ENCODE measurements at places on chromosomes 1 and 21.

- DNase-seq, result no peak
Observed at GRCh38 chr21:30689822-30690221, 28.8 kb downstream of the KRTAP21-3 start.

- no peak for DNase-seq
Observed at GRCh38 chr1:5563861-5564577, 428.2 kb downstream of the NPHP4 start.

DNA sequence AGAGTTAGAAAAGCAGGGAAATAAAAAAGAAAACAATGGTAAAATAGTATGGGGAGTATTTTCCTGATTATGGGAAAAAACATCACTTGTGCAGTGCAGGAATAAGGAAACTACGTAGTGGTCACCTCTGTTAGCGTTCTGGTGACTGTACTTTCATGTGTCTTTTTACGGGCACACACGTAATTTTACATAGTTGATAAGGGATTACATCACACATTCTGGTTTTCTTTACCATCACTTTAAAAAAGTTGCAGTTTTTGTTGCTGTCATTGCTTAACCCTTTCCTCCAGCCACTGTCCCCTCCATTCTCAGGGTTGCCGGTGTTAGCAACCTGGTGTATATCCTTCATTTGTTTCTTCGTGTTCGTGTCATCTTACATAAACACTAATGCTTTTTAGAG is 35.1 kb downstream of the CNIH3 start:
- no peak for DNase-seq

GRCh38 chr21:30271156-30271555 is 11.6 kb downstream of the KRTAP24-1 start:
- no peak for DNase-seq

DNA sequence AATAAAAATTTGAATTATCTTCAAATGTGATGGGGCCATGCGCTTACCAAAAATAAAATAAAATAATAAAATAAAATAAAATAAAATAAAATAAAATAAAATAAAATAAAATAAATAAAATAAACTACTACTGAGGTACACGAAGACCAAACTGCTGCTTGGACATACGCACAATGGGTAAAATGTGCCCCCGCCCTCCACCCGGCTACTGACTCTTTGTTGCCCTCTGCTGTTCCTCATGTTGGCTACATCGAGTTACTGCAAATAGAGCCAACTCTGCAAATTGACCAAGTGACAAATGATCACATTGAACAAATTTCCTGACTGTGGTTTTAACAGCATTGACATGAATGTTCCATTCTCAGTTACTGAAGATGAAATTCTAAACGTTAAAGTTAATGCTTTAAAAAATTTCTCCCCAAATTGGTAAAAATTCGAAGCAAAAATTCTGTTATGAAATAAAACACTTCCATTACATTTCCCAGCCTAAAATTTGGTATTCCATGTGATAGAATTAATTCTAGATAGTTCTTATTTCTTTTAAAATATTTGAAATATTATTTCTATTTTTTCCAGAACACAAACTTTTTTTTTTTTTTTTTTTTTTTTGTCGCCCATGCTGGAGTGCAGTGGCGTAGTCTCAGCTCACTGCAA is 18.8 kb upstream of the MAP1LC3C start:
- DNase-seq, result peak; percentile 48

- DNase-seq, result no peak
Observed at GRCh38 chr1:57124170-57124569, 158.4 kb upstream of the C8B start.

GRCh38 chr1:234686035-234686434 is 76.1 kb upstream of the IRF2BP2 start:
- DNase-seq, result peak; percentile 28

- DNase-seq, result no peak
Observed at GRCh38 chr1:208027861-208028260, 116.9 kb upstream of the CD34 start.

DNA sequence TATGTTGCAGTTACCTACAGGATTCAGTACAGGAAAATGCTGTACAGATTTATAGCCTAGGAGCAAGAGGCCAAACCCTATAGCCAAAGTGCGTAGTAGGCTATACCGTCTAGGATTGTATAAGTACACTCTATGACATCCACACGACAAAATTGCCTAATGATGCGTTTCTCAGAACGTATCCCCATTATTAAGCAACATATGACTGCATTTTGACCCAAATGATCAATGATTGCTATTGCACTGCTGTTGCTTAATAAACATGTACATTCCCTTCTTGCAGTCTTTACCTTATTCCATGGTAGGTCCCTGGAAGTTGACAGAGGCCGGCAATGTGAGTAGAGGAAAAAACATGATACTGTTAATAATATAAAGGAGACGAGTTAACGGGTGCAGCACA is 33.0 kb downstream of the LRRC8C start:
- DNase-seq, result no peak

DNA sequence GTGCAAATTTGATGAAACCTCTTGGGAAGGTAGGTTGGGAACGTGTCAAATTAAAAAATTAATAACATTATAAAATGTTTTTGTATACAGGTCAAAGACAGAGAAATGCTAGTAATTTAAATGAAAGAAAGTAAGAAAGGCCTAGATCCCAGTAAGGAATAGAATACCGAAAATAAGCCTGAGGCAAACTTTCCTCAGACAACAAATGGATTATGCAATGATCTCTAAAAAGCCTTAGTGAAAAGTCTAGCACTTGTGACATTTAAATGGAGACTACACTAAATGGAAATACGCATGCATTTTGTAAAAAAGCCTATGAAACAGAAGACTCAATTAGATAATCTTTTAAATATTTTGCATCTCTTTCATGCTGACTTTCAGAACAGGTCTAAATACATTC is 138.5 kb upstream of the ZNHIT6 start:
- no peak for DNase-seq

GRCh38 chr1:153364766-153365666 is 7.4 kb downstream of the S100A9 start:
- peak; percentile 47 for DNase-seq

DNA sequence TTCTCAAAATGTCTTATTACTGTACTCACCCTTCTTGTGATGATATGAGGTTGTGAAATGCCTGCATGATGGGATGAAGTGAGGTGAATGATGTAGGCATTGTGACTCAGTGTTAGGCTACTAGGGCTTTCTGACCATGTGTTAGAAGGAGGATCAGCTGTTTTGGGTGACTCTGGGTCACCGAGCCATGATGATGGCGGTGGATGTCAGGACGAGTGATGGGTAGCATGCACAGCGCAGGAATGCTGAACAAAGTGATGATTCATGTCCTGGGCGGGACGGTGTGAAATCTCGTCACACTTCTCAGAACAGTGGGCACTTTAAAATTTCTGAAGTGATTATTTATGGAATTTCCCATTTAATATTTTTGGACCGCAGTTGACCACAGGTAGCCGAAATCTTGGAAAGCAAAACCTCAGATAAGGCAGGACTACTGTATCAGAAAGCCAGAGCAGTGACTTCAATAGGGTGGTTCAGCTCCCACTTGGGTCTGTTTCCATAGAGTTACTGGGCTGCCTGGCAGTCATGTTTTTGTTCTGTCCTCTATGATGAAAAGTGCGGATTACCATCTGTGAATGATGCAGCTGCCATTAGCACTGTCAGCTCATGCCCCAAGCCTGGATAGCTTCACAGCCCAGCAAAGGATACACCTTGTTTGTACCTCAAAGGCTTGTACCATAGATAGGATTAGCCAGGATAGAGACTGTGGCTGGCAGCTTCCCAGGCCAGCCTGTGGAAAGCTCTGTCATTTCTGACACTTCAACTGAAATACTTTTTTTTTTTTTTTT is 26.6 kb downstream of the IL6R start:
- DNase-seq, result no peak

GRCh38 chr21:17777072-17777765 is 41.9 kb downstream of the C21orf91 start:
- DNase-seq, result no peak

GRCh38 chr1:179066471-179066870 is 15.4 kb upstream of the TOR3A start:
- no peak for DNase-seq

GRCh38 chr1:228841632-228842031 is 106.4 kb downstream of the RHOU start:
- no peak for DNase-seq

GRCh38 chr1:17259233-17259873 is 10.5 kb downstream of the PADI3 start:
- DNase-seq, result no peak
